ENCODE measurements at places on chromosomes 5 and 9.

- no peak for DNase-seq
Measured at GRCh38 chr9:20781092-20781491, 97.0 kb downstream of the FOCAD start.

DNA sequence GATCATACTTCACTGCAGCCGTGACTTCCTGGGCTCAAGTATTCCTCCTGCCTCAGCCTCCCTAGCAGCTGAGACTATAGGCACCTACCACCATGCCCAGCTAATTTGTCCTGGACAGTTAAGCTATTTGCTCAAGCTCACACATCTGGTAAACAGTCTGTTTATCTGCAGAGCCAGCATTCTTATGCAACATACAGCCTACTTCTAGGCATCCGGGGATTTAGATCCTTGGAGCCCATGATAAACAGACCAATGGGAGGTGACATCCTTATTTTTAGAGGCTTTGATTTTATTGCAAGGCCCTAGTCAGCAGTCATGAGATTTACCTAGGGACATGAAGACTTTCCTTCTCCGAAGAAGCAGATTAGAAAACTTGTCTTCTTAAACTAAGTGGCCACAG, 21.0 kb downstream of the ATOX1 start:
- no peak for DNase-seq

GRCh38 chr5:151312756-151313324, 9.3 kb upstream of the SLC36A3 start:
- DNase-seq: no peak

GRCh38 chr5:128174951-128175350, 91.4 kb downstream of the SLC12A2 start:
- no peak for DNase-seq

GRCh38 chr9:83981126-83981871, 694 bp downstream of the RMI1 start:
- DNase-seq: no peak

GRCh38 chr9:123099042-123099441, 65.6 kb downstream of the GPR21 start:
- no peak for DNase-seq

DNA sequence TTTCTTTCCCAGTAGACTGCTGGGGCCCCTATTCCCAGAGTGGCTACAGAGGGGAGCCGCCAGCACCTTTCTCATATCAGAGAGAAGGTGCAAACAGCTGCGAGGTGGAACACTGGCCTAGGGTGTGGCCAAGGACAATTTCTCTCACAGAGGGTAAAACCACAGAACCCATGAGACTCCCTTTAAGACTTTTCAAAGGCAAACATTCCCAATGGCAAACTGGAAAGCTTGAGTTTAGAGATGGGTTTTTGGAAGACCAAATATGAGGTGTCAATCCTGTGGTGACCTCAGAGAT, 335.1 kb upstream of the PIK3R1 start:
- no peak for DNase-seq

DNA sequence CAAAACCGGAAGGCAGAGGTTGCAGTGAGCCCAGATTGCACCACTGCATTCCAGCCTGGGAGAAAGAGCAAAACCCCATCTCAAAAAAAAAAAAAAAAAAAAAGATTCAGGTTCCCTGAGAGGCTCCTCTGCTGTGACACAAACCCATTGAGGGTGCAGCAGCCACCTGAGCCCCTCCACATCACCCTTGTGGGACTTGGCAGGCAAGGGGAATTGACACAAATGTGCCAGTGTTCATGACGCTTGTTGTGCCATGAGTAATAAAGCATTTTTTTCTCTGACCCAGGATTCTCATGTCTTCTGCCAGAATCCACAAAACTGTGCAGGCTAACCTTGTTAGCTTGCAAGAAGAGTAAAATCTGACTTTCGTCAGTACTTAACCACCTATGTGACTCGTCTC, 149.6 kb downstream of the TTC39B start:
- no peak for DNase-seq

DNA sequence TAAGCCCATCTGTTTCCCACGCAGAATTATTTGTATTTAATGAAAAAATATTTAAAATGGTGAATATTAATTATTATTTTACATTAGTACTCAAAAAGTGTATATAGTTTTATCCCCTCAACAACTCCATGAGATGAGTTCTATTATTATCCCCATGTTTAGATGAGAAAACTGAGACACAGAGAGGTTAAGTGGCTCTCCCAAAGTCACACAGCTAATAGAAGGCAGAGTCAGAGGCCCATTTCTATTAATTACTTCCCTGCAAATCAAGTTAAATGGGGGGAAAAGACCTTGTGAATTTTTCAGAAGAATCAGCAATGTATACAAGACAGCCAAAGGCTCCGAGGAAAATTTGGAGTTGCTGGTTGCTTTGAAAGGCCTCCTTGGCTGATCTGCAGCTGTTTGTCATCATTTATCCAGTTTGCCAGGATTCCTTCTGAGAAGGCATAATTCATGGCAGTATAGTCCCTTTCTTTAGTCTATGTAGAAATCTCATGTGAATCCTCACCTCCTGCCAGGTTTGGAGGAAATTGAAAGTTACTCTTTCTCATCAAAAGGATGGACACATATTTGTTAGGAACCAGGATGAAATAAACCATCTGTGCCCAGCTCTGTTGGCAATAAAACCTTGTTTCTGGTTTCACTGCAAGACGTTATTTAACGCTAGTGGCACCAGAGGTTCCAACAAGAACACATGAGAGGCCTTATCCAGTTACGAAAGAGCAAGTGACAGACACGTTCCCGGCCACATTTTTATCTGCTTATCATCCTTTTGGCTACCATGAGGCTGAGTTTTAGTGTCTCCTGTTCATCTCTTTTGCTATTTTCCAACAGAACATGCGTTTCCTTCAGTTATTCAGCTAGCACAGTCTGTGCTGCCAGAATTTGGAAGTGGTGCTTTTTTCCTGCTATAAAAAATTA, 621 bp downstream of the FYB1 start:
- no peak for DNase-seq

GRCh38 chr5:146043722-146044121, 61.7 kb downstream of the PLAC8L1 start:
- DNase-seq: no peak

DNA sequence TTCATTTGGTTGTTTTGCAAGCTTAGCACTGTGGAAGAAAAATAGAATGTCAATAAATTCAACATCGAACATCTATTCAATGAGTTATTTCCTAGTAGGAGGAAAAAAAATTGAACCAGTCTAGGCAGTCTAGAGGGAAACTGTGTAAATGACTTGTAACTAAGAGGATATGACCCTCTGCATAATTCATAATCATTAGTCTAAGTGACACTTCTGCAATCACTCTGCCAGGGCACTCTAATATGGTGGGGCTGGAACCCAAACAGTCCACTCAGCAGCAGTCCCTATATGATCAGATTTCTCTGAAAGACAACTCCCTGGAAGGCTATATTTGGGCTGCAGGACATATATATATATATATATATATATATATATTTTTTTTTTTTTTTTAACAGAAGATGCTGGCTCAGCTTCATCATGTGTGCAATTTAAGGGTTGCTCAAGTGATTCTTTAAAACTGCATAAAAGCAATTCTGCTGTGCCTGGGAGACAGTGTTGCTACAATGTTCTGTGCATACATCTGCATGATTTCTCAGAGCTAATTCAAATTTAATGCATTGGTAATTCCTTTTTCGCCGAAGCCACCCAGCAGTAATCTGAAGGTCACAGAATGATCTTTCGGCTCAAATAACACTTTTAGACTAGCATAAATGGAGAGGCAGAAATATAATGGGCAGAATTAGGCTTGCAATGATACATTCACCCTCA, 482.1 kb upstream of the ZNF608 start:
- DNase-seq: no peak

- DNase-seq: no peak
Measured at GRCh38 chr5:148641735-148642134, 12.6 kb downstream of the HTR4 start.

DNA sequence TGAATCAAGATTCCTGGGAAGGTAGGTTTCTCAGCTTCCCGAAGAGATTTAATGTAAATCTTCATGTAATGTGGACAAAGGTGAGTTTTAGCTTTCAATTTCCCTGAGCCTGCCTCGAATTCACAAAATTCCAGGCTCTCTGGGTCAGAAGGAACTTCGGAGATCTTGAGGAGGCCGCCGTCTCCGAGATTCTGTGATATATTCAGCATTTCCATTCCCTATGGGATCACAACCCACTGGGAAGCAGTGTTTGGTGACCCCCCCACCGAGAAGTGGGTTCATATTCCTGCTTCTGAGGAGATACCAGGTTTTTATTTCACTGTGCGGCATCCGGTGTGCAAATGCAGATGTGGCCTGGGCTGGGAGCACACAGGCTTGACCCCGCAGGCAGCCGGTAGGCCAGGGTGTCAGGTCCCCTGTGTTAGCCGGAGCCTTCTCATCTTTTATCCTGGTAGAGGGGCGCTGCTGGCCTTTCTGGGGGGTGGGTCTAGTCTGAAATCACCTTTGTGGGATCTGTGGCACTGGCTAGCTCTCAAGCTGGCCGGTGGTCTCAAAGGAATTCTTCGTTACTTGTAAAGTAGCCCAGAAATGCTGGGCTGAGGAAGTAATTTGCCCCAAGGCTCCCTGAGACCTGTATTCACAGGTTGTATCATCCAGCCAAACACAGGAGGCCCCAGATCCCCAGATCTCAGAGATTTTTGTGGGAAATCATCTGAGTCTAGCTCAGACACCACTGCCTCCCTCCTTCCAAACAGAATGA, 1.4 kb downstream of the PLEKHG4B start:
- no peak for DNase-seq

GRCh38 chr9:101399643-101399970, 956 bp downstream of the ZNF189 start:
- no peak for DNase-seq

DNA sequence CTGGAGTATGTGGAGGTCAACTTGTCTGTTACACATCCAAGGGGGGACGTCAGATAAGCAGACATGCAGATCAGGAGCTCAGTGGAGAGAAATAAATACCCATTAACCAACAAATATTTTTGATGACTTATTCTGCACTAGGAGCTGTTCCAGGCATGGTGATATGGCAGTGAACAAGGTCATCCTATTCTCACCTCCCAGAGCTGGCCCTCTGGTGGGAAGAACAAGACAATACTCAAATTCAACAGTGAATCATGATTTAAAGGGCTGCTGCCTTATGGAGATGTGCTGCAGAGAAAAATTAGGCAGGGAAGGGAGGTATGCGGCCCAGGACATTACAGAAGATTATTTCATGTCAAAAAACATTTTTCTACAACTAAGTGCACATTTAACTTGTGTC, 36.5 kb downstream of the SYK start:
- DNase-seq: no peak

DNA sequence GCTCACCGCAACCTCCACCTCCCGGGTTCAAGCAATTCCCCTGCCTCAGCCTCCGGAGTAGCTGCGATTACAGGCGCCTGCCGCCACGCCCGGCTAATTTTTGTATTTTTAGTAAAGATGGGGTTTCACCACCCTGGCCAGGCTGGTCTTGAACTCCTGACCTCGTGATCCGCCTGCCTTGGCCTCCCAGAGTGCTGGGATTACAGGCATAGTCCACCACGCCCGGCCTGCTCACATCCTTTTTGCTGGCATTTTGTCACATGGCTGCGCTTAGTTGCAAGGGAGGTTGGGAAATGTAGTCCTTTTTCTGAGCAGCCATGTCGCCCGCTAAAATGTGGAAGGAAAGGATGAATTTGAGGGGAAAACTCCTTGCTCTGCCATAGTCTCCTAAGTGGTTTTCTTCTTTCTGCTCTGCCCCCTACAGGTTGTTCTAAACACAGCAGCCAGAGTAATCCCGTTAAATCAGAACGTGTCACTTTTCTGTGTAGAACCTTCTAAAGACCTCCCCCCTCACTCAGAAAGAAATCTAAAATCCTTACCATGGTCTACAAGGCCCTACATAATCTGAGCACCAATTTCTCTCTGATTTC, 57.8 kb upstream of the HSPA9 start:
- no peak for DNase-seq

GRCh38 chr5:125612181-125612721, 811.0 kb upstream of the GRAMD2B start:
- DNase-seq: no peak

- no peak for DNase-seq
Measured at GRCh38 chr5:119393746-119394145, 37.9 kb downstream of the TNFAIP8 start.

DNA sequence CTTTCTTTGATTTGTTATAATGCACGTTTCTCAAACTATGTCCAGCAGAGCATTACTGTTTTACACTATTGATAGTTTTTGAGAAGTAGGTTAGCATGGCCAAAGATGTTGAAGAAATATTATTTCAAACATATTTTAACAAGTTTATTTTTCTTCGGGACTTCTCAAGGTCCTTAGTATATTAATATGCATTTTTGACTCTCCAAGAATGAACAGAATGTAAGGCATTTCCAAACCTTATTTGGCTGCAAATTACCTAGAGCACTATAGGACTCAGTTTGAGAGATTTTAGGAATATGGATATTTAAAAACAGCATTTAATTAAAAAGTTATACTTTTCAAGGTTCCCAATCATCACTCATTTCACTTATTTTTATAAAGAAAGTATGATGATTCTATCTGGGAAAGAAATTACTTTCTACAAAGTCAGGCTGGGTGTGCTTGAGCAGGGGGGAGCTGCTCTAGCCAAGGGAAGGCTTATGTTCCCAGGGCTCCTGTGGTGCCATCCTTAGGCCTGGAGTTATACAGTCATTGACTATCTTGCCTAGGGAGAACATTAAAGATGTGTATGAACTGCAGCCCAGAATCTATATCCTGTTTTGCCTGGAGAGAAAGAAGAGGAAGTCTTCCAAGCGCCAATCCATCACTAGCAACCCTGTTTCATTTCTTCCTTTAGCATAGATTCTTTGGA, 27.6 kb upstream of the NREP start:
- no peak for DNase-seq

DNA sequence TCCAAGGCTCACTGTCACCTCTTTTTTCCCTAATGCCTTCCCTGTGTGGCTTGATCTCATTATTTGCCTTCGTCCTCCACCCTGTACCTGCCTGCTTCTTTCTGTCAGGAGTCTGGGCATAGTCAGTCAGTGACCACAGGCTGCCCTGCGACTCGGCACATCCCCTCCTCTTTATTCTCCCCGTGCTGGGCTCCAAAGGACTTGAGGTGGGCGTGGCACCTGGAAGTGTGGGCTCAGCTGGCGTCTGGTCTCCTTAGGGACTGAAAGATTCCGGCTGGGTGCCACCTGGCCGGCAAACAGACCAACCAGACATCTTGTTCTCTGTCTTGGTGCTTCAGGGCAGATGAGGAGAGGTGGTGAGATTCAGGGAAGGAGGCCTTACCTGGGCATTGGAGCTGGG, 29.6 kb upstream of the PRDM12 start:
- no peak for DNase-seq

Measured in stimulated activated CD8-positive, alpha-beta memory T cell treated with anti-CD3 and anti-CD28 coated beads, Interleukin-2, amount 100 ng/mL, for 1 hour (primary cell).